ENCODE measurements at places on chromosomes 2 and 18. TPM values are rescaled to one million over a fixed set of nuclear protein-coding genes. Genes with fewer than 3 reads are reported as not detected.

Gene IL1R2
- total RNA-seq: 607 TPM

Gene SOWAHC
- total RNA-seq: 7.3 TPM

- H3K27ac ChIP-seq: no peak overlapping the region
- H3K27me3 ChIP-seq: no peaks in the 10 kb centered on the region
- no peaks in the 10 kb centered on the region for H3K36me3 ChIP-seq
- DNase-seq: no peak
- H3K4me1 ChIP-seq: no peaks in the 10 kb centered on the region
These were observed 507.9 kb upstream of the CDH2 start for GRCh38 chr18:28684746-28685355.

DNA sequence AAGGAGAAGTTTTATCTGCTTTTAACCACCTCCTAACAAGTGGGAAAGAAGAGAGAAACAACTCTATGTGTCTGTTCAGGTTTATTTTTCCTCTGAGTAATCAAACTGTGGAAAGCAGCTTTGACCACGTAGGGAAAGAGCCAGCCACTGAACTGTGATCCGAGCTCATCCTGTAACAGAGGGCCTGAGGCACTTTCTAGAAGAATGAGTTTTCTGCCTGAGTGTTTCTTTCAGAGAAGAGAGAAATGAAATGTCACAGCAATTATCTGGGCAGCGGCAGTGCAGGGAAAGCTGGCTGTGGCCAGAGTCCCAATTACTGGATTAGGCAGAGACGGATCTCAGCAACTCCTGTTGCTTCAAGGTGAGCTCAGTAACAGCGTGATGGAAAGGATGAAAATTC lies 151.9 kb downstream of the CD226 start:
- no peaks in the 10 kb centered on the region for H3K4me1 ChIP-seq
- no peaks in the 10 kb centered on the region for H3K36me3 ChIP-seq
- H3K27me3 ChIP-seq: no peaks in the 10 kb centered on the region
- no peak overlapping the region for H3K4me3 ChIP-seq

Gene SERPINB10
- total RNA-seq: 4.7 TPM

- H3K27ac ChIP-seq: peak overlapping the region; percentile 81
- no peaks in the 10 kb centered on the region for H3K27me3 ChIP-seq
- H3K4me3 ChIP-seq: no peak overlapping the region
- DNase-seq: no peak
- no peaks in the 10 kb centered on the region for H3K36me3 ChIP-seq
These were observed 21.9 kb downstream of the CDC42EP3 start for GRCh38 chr2:37649518-37649917.
